ENCODE measurements at places on chromosomes 4 and X.

- peak; percentile 43 for DNase-seq
Measured at GRCh38 chr4:151933122-151933827, 172.5 kb upstream of the GATB start.

DNA sequence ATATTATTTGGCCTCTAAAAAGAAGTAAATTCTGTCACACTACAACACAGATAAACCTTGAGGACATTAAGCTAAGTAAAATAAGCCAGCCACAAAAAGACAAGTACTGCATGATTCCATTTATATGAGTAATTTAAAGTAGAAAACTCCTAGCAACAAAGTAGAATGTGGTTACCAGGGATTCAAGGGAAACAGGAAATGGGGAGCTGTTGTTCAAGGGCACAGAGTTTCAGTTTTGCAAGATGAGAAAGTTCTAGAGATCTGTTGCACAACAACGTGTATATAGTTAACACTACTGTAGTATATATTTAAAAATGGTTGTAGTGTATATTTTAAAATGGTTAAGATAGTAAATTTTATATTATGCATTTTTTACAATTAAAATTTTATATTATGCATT lies 25.4 kb downstream of the SEC31A start:
- DNase-seq = no peak

- no peak for DNase-seq
Measured at GRCh38 chr4:148222991-148223660, 219.1 kb downstream of the NR3C2 start.

GRCh38 chrX:106510713-106511403 lies 100.9 kb upstream of the RADX start:
- DNase-seq = no peak

DNA sequence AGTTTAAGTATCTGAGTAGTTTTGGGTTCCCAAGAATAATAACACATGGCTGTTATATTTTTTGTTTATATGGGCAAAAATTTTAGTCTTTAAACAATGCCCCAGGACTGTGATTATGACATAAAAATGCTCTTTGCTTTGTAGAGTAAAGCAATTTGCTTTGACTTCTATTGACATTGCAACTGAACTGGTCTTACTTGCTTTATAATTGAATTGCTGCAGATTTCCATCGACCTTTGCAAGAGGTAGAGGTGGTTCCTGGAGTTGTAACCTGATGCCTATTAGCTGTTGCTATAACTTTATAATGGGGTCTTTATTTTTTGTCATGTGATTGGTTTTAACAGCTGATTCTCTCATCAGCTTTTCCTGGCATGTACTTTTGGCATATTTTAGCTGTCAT lies 302.9 kb downstream of the ARHGAP10 start:
- no peak for DNase-seq

- DNase-seq = peak; percentile 70
Measured at GRCh38 chr4:42396752-42397634, at the start of gene SHISA3. Gene SHISA3 (plus strand): TSS chr4:42397488. CDS start chr4:42398057, 569 bp downstream.

DNA sequence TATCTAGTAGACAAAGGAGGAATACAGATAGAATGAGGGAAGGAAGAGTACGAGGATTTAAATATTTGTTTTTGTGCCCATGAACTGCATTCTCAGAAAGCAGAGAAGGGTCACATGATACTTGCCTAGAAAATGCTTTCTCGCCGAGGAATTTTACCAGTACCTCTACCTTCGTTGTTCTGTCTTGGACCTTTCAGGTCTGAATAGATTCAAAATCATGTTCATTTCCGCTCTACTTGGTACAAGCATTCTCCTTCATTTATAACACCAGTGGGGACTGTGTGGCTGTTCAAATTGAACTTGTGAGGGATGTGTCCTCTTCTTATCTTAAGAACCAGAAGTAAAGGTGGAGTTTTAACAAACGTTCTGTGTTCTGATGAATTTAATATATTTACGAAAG lies 1.9 kb downstream of the USP38 start:
- DNase-seq = no peak

- no peak for DNase-seq
Measured at GRCh38 chrX:11954176-11954575, 184.1 kb upstream of the FRMPD4 start.

- no peak for DNase-seq
Measured at GRCh38 chr4:62208921-62209320, 1008.8 kb downstream of the ADGRL3 start.

GRCh38 chr4:8607603-8608481 lies 15.3 kb downstream of the CPZ start:
- peak; percentile 82 for DNase-seq
